Kidney epithelial cell (primary cell): ENCODE measurements at places on chromosomes 2 and 18.

DNA sequence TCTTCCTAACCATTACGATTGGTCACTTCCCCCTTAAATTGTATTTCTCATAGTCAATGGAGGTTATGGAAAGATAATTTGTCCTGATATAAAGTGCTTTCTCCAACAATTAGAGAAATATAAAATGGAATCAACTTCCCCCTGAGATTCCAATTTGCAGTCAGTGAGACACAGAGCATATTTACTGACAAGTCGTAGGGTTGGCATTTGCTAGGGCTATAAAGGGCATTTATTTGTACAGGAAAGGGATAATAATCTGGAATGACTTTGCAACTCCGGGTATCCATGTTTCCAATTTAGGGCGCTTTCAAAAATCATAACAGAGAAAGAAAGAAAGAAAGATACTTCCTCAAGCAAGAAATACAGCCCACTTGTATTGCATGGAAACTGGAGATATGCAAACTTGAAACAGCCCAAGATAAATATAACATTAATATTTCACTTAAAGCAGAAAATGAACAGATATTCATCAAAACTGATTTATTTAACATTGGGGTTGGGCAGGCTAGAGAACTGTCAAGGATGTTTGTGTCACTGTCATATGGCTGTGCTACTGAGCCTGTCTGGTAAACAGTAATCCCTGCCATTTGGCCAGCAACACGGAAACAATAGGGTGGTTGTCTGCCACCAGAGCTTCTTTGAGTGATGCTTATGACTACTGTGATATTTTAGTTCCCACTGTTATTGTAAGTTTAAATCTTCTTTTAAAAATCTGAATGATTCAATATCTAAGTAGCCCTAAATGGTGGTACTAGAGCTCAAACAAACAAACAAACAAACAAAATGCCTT lies 621.8 kb downstream of the LRP1B start:
- DNase-seq = no peak

DNA sequence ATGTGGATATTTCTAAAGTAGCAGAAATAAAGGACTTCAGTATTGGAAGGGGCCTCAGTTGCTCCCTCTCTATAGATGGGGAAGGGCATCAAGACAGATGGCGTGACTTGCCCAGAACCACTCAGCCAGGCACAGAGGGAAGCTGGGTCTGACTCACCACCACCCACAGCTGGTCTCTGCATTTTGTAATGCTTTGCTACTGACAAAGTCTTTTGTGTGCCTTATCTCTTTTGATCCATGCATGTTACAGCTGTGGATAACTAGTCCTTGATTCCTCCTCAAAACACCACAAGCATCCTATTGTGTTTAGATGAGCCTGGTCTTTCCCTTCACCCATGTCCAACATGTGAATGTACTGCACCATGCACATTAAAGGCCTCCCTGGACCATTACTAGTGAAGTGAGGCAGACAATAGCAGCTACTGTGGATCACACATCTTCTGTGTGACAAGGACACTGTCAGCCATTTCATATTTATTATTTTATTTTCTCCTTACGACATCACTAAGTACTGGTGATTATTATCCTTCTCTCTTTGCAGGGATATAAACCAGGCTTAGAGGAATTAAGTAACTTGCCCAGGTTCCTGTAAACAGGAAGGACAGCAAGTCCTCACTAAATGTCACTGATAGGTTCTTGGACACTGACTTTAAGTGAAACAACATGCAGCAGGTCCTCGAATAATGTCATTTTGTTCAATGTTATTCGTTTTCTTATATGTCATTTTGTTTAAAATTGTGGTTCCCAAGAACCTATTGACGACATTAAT lies 29.6 kb upstream of the IL37 start:
- DNase-seq = no peak

DNA sequence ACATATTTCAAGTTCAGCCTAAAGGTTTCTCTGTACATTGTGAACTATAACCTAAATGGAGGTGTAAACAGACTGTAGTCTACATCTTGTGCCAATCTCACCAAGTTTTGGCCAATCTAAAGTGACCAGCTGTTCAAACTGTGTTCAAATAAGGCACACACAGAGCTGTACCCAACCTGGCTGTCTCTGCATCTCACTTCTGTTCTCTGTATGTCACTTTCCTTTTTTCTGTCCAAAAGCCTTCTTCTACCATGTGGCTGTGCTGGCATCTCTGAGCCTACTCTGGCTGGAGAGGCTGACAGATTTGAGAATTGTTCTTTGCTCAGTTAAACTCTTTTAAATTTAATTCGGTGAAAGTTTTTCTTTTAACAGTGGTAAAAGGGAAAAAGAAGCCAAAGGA lies 817.9 kb downstream of the SOCS6 start:
- no peak for DNase-seq

DNA sequence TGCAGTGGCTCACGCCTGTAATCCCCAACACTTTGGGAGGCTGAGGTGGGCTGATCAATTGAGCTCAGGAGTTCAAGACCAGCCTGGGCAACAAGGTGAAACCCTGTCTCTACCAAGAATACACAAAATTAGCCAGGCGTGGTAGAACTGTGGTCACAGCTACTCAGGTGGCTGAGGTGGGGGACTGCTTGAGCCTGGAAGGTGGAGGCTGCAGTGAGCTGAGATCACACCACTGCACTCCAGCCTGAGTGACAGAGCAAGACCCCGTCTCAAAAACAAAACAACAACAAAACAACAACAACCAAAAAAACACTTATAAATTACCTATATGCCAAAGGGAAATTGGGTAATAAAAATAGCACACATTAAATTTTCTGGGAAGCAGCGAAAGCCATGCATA lies 141.6 kb downstream of the HDAC4 start:
- DNase-seq = no peak

- DNase-seq = no peak
These were observed 38.5 kb upstream of the ODC1 start for GRCh38 chr2:10486601-10487079.

DNA sequence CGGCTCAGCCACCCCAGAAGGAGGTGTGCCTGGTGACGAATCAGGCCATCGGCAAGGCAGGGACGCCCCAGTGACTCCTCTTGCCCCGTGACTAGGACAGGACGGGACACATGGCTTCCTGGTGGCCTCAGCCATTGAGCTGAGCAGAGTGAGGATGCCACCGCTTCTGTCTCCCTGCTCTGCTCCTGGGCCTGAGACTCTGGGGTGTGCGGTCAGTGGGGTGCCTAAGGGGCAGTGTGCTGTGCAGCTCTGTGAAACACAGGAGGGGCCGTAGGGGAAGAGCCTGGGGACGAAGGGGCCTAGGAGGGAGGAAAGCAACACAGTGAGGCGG lies 24.3 kb downstream of the IGFBP5 start:
- DNase-seq = no peak

DNA sequence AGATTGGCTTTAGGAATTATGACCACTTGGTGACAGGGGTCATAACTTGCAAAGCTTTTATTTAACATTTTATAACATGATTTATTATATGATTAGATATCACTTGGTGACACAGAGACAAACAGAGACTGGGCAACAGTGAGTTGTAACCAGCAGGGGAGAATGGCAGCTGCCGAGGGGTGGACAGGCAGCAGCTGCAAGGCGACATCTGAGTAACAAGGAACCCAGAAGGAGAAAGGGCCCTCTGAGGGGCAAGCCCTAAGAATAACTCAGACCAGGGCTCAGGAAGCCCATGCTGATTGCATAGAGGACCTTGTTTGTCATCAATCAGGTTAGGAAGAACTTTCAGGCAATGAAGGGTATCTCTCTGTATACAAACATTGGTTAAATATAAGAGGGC lies 339.9 kb upstream of the SOX11 start:
- DNase-seq = no peak

- DNase-seq = no peak
These were observed 12.6 kb downstream of the SEH1L start for GRCh38 chr18:12960395-12960794.

- DNase-seq = no peak
These were observed 101.4 kb upstream of the RASGRP3 start for GRCh38 chr2:33375054-33375453.

DNA sequence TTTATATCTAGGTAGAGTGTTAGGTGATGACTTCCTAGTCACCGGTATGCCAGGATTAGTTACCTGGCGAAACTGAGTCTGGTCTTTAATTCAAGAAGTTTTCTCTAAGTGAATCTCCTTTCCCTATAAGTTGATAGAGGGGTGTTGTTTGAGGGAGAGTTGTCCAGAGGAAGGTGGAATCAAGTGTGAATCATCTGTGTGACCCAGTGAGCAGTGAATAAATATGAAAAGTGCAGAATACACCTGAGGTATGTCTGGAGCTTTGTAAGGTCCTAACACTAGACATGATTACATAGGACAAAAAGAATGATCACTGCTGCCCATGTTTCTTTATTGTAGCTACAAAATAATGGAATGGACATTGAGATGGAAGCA lies 11.2 kb downstream of the POU3F3 start:
- DNase-seq = no peak

DNA sequence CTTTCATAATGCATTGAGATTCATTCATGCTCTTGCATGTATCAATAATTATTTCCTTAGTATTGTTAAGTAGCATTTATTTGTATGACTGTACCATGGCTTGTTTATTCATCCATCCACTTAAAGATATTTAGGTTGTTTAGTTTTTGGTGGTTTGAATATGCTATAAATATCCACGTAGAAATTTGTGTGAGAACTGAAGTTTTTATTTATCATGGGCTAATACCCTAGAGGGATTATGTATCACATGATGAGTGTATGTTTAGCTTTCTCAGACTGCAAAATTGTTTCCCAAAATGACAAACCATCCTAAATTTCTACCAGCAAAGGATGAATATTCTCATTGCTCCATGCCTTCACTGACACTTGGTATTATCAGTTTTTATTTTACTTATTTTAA lies 55.2 kb downstream of the CSRNP3 start:
- DNase-seq = no peak

DNA sequence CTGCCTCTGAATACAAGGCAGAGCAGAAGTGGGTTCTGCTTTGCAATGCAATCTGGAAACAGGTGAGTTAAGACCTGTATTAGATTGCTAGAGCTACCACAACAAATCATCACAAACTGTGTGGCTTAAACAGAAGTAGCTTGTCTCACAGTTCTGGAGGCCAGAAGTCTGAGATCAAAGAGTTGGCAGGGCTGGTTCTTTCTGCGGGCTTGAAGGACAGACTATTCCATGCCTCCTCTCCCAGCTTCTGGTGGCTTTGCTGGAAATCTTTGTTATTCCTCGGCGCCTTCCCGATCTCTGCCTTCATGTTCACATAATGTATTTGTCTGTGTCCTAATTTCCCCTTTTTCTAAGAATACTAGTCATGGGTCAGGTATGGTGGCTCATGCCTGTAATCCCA lies 58.4 kb downstream of the SAP130 start:
- DNase-seq = no peak

- no peak for DNase-seq
These were observed 46.6 kb downstream of the MAP2 start for GRCh38 chr2:209470466-209470865.

- DNase-seq = no peak
These were observed 230.7 kb downstream of the AFF3 start for GRCh38 chr2:99911736-99912135.

- no peak for DNase-seq
These were observed 15.2 kb downstream of the INPP5D start for GRCh38 chr2:233075141-233075965.

GRCh38 chr2:217429981-217430500 lies 570.2 kb upstream of the TNP1 start:
- DNase-seq = no peak

- no peak for DNase-seq
These were observed 120.7 kb downstream of the RDH14 start for GRCh38 chr2:18439716-18440115.

DNA sequence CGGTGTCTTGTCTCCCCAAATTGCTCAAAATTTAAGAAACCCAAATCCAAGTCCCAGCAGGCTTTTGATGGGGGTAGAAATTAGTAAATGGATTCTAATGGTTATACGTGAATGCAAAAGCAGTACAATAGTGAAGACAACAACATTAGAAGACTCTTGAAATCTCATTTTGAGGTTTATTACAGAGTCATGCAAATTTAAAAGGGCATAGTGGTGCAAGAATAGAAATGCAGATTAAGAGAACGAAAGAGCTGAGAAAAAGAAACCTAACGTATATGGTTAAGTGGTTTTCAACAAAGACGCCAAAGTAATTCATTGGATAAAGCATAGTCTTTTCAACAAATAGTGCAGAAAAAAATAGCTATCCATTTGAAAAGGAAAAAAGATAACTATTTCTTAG lies 33.2 kb upstream of the CXXC1 start:
- no peak for DNase-seq

DNA sequence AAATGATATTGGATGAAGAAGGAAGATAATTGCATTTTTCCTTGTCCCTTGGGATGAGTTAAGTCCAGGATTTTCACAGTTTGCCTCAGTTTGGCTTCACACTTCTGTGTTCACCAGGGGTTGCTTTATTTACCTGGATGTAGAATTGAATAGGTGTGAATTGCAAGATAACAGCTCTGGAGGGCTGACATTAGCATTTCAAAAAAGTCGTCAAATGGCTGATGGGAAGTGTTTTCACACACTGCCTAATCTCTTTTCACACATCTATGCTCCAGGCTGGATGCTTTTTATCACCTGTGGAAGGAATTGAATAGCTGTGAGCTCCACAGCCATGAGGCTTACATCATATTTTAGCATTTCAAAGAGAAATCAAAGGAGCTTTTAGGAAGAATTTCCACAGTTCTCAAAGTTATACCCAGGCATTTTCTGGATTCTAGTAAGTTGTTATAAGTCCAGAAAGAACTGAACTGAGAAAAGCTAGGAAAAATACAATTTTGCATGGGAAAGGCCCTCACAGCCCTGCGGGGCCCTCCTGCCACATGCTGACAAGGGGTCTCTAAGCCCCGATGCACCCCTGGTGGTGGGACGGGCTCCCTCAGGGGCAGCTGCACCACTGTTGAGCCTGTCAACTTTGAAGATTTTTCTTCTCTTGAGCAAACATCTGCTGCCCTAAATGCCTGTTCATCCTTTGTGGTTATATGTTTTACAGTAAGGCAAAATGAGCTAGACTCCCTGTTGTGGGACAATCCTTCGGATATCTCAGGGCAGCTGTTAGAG lies 43.9 kb downstream of the TEX51 start:
- DNase-seq = no peak

- DNase-seq = no peak
These were observed 39.7 kb upstream of the MMADHC start for GRCh38 chr2:149627111-149627801.

- DNase-seq = no peak
These were observed 97.9 kb downstream of the SCN3A start for GRCh38 chr2:165105926-165106325.

DNA sequence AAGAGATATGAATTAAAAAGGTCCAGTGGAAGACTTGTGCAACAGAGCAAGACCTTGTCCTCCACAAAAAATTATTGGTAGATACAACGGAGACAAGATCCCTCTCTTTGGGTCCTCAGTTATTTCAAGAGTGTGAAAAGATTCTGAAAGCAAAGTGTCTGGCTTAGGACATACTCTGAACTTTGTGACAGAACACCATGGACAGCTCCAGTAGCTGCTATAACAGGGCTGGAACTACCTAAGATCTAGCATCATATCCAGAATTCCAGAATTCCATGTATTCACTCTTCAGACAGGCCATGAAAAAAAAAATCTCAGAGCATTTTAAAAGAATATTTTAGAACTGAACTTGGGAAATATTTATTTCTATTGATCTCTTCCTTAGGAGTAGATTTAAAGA lies 74.8 kb upstream of the ZBTB14 start:
- no peak for DNase-seq

- DNase-seq = no peak
These were observed 39.9 kb downstream of the NGEF start for GRCh38 chr2:232973011-232973735.
